Adrenal gland (tissue), 19 donors: ENCODE measurements at places on chromosomes 1 and 21. TPM values are rescaled to one million over a fixed set of nuclear protein-coding genes. Genes with fewer than 3 reads are reported as not detected.

DNA sequence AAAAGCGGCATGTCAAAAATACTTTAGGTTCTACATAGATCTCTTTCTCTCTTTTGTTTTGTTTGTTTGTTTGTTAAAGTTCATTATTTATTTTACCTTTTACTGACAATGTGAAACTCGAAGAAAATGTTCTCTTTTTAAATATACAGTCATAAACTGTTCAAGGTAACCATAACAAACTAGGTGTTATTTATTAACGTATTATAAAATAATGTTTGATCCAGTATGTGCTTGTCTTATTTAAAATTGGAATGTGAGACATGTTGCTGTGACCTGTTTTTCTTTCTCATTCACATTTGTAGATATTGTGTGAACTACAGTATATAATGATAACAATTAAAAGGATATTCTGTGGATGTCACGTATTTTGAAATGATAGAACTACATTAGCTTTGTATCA, 5.9 kb upstream of the LEPR start:
- no peak for DNase-seq

SDCCAG8 gene
- 60.9 TPM for total RNA-seq

DNA sequence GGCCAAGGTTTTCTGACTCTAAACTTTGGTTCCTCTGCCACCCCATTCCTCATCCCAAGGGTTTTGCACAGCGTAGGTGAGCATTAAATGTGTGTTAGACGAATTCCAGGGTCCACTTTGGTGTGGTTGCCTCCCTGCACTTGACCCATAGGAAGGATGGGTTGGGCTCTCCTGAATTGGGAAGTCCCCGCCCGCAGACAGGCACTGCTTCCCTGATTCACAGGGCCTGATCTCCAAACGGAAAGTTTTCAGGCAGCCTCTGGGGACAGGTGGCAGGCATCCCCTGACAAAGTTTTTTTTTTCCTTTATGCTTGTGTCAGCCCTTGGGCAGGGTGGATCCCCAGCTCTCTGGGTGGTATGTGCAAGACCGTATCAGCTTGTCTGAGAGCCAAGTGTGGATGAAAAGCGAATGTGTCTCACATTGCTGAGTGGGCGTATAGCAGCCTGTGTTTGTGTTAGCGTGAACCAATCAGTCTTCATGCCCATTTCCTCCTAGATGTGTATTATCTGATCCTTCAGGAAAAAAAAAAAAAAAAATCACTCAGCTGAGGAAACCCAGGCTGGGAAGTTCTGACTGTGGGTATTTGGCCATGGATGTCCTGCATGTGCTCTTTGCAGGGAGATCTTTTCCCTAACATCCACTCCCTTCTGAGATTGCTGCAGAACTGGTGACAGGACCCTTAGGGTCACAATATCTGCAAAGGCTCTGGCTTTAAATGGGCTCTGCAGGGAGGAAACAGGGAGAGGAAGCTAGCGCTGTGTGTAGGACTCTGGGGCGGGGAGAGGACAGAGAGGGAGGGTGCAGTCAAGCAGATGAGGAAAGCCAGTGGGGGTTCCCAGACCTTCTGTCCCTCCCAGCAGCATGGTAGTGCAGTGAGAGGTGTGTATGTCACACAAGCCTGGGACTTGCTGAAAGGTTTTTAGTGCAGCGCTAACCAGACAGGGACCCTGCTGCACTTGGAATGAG, 42.2 kb upstream of the TRABD2B start:
- DNase-seq = no peak

DNA sequence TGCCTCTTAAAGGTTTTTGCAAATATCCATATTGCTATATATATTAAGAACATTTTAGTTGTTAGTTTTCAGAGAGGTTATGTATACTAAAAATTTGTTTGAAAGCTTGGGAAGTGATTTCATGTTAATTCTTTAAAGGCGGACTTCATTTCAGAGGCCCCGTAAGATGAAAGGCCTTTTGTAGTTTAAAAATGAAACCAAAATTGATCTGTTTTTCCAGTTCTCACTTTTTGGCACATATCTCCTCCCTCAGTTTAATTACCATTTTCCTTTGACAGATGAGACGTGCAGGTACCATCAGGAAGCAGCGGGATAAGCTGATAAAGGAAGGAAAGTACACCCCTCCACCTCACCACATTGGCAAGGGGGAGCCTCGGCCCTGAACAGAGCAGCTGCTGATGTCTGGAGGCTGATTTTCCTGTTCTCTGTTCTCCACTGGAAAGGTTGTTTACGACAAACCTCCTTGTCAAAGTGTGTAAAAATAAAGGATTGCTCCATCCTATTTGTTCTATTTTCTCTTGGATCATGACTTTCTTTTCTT, 8.0 kb downstream of the NDUFS5 start:
- DNase-seq = no peak

DNA sequence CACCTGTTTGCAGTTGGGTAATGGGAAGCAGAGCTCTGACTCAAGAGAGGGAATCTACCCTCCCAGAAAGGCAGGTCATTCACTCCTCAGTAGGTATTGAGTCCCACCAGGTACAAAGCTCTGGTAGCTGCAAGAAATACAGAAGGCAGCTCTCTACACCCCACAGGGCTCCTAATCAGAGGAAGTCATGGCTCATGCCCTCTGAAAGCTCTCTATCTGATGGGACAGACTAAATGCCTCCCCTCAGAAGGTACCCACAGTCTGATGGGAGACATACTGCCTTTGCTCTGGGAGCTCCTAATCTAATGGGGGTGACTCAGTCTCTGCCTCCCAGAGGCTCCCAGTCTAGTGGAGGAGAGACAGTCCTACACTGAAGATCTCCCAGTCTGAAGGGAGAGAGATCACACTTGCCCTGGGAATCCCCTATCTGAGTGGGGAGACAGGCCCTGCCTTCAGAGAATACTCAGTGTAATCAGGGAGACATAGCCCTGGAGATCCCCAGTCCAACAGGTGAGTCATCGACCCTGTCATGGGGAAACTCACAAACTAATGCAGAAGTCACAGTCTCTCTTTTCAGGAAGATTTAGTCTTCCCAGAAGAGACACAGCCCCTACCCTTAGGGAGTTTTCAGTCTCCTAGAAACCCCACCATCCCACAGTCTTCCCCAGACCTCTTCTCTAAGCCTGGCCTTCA, 23.7 kb downstream of the CAMK1G start:
- DNase-seq = peak; percentile 48

ERICH3 gene
- 0.53 TPM for total RNA-seq

DNA sequence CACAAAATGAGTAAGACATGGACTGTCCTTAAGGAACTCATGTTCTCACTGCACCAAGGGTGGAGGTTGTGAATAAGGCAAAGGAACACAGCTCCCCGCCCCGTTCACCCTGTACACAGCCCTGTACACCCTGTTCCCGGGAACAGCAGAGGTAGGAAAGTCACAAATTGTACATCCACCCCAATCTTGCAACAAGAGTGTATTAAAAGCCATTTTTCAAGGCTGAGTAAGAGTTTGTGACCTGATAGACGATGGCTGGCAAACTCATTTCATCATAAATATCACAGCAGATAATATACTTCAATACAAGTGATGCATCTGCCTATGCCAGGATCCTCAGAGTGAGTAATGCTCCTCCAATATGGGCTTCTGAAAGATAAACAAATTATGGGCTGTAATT, 52.5 kb upstream of the CAMK1G start:
- DNase-seq = no peak

- peak; percentile 81 for DNase-seq
Measured at GRCh38 chr21:36320421-36321324, 676 bp downstream of the MORC3 start.

DNA sequence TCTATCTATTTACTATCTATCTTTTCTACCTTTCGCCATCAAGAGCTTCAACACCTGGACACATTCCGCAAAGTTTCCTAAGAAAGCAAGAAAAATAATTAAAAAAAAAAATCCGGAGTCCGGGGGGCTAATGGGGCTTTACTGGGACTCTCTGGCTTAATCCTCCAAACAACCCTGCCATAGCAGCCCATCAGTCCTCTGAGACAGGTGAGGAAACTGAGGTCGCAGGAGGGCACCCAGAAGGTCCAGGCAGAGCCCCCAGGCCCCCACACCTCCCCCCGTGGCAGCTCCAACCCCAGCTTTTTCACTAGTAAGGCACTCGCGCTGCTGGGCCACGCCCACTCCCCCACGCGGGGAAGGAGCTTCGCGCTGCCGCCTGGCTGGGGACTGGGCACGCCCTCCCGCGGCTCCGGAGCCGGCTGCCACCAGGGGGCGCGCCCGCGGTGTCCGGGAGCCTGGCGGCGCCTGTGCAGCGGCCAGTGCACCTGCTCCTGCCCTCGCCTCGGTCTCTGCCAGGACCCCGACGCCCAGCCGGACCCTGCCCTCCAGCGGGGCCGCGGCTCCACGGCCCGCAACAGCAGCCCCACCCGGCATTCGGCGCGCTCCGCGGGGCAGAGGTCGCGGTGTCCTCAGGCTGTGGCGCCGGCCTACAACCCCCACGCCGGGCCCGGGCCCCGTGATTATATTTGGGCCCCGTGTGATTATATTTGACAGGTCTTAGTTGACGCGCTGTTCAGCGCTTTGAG, 54.1 kb upstream of the SAMD11 start:
- DNase-seq = peak; percentile 52

GRCh38 chr21:34715985-34716596, 47.3 kb downstream of the CLIC6 start:
- no peak for DNase-seq

RIMKLA gene
- total RNA-seq = 0.34 TPM

GRCh38 chr1:44120398-44120949, 1.9 kb downstream of the KLF17 start:
- no peak for DNase-seq

GRCh38 chr1:5747426-5748285, 244.6 kb downstream of the NPHP4 start:
- no peak for DNase-seq

- no peak for DNase-seq
Measured at GRCh38 chr21:44931501-44932407, 8.1 kb upstream of the SLX9 start.

PDZK1 gene
- total RNA-seq = 2.6 TPM

COL8A2 gene
- 2.8 TPM for total RNA-seq

DNA sequence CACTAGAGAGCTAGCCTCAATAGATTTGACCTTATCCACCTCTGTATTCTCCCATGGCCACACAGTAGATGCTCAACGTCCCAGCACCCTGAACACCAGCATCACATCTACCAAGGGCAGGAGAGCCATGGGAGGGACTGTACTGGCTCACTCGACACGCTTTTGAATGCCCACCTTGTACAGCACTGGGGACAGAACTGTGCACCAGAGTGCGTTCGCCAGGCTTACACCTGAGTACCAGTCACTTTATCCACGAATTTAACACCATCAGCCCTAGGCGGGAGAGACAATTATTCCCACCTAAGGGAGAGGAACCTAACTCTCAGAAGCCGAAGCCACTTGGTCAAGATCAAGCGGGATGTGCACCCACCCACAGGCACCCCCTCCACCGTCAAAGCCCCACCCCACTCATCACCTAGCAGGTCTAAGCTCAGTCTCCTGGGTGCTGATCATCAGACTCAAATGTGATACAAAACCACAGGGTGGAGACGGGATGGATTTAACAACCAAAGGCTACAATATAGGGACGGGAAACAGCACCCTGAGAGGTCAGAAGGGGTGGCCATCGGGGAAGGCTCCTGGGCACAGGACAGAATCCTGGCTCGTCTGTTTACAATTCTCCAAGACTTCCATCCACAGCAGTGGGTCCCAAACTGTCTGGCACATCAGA, 110.5 kb downstream of the GLIS1 start:
- DNase-seq = no peak

TDRD5 gene
- total RNA-seq = 0.41 TPM

CENPL gene
- total RNA-seq = 4.1 TPM

- no peak for DNase-seq
Measured at GRCh38 chr1:97947695-97948094, 26.9 kb upstream of the DPYD start.

- DNase-seq = no peak
Measured at GRCh38 chr1:112445596-112445995, 49.6 kb downstream of the CTTNBP2NL start.

- no peak for DNase-seq
Measured at GRCh38 chr1:204289280-204289679, 70.4 kb downstream of the PLEKHA6 start.

DNA sequence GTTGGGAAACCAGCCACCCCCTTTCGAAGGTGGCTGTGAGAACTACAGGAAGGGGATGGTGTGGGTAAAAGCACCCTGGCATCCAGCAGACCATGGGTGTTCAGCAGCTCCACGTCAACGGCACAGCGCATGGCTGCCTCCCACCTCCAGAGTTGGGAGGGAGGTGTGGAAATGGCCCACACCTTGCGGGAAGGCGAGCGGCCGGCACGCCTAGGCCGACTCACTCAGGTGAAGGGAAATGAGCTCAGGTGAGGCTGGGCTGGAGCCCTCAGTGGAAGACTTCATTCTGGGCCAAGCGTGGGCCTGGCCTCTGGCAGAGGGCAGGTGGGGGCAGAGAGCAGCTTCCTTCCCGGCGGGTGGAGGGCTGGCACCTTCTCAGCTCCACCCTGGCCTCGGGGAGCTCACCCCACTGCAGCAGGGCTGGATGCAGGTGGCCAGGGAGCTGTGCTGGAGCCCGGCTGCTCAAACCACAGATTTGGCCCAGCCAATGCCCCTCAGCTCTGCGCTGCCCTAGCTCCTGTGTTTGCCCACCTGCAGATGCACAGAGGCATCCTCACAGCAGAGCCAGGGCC, 24.8 kb upstream of the ALDH4A1 start:
- no peak for DNase-seq

DNA sequence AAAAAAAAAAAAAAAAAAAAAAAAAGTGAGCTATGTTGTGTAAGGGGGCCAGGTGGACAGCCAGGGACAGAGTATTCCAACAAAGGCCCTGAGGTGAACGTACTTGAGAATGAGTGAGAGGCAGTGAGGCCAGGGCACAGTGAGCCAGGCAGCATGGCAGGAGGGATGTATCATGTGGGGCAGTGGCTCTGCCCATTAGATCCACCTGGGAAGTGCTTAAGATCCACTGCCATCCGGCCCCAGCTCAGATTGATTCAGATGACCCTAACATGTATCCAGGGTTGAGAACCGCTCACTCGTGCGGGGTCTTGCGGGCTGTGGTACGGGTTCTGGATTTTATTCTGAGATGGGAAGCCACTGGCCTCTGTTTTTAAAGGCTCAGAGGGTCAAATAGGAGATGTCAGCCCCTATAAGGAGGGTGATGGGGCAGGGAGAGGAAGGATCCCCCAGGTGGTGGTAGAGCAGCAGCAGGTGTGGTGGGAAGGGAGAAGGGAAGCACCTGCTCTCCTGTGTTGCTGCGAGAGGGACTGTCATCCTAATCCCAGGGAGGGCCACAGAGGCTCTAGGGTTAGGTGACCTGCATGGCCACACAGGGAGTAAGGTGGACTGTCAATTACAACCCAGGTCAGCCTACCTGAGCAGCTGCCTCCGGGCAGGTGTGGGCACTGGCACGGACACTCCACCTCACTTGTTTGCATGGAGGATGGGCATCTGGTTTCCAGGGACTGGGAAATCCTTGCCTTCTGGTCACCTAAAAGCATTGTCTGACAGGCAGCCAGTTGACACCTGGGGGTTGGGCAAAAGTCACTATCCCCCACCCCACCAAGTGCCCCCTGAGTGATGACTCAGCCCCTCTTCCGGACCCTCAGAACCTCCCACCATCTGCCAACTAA, 31.6 kb downstream of the CDK18 start:
- DNase-seq = peak; percentile 15

GRCh38 chr21:42287193-42288083, 27.8 kb downstream of the TFF3 start:
- DNase-seq = no peak
